ENCODE measurements at places on chromosomes 7 and 10.

GRCh38 chr10:99685597-99685967 lies 26.3 kb downstream of the ENTPD7 start:
- DNase-seq, result no peak

DNA sequence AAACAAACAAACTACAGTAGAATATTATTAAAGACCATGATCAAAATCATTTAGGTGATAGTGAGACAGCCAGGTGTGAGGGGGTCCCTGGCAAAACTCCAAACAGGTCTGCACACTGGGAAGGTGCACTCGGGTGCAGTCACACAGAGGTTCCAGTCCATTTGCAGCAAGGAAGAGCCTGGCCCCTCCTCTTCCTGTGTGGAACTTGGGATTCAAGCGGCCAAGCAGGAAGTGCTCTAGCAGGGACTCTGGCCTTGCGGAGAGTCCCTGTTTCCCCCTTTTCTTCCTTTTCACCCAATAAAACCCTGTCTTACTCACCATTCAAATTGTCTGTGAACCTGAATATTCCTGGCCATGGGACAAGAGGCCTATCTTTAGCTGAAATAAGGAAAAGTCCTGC lies 181.8 kb downstream of the LRRTM3 start:
- no peak for DNase-seq

DNA sequence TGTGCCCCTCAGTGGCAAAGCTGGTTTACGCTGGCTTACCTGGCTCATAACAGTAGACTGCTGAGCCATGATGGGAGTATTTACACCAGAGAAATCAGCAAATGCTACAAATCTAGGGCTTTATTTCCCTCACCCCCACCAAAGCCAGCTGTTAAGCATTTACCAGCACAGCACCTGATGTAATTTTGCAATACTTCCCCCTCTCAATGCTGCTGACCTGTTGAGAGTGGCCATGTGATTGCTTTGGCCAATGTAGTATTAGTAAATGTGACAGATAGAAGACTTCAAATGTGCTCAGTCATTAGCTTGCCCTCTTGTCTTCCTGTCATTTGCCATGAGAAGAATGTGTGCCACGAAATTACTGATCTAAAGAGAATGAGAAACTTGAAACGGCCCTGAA lies 46.6 kb downstream of the HERPUD2 start:
- no peak for DNase-seq

GRCh38 chr10:100482181-100482833 lies 19.5 kb downstream of the WNT8B start:
- peak; percentile 64 for DNase-seq

DNA sequence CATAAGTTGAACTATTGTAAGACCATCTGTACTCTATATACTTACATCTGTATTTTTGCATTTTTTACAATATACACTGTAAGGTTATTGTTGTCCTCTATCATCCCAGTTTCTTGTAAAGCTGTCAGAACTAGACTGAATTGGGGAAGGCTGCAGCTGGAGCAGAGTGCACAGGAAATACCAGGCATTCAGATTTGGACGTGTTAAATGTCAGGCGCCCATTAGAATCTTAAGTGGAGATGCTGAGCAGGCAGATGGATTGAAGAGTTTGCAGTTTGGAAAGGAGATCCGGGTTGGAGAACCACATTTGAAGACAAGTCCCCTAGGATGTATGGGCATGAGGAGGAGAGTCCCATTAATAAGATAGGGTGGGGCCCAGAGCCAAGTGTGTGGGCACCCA lies 40.4 kb downstream of the MTURN start:
- DNase-seq, result no peak

- no peak for DNase-seq
These were observed 515.8 kb upstream of the MKI67 start for GRCh38 chr10:128642023-128642422.

GRCh38 chr7:37483627-37484026 lies 35.0 kb upstream of the ELMO1 start:
- DNase-seq, result no peak

DNA sequence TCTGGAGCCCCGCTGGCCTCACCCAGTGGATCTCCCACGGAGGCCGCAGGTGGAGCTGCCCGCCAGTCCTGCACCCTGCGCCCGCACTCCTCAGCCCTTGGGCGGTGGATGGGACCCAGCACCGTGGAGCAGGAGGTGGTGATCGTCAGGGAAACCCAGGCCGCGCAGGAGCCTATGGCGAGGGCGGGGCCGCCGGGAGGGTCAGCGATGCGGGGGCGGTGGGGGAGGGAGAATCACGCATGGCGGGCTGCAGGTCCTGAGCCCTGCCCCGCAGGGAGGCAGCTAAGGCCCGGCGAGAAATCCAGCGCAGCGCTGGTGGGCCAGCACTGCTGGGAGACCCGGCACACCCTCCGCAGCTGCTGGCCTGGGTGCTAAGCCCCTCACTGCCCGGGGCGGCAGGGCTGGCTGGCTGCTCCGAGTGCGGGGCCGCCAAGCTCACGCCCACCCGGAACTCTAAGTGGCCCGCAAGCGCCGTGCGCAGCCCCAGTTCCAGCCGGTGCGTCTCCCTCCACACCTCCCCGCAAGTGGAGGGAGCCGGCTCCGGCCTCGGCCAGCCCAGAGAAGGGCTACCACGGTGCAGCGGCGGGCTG lies 524.8 kb upstream of the TPK1 start:
- DNase-seq, result peak; percentile 15

GRCh38 chr7:2274666-2275065 lies 32.6 kb downstream of the NUDT1 start:
- no peak for DNase-seq
